ENCODE measurements at places on chromosomes 16 and 17. TPM values are rescaled to one million over a fixed set of nuclear protein-coding genes. Genes with fewer than 3 reads are reported as not detected.

CCDC200 gene
- 2.8 TPM for polyA plus RNA-seq

TIMM22 gene
- polyA plus RNA-seq = 25.3 TPM

RASL10B gene
- 7.1 TPM for polyA plus RNA-seq

GSDMA gene
- 0.21 TPM for polyA plus RNA-seq

KRTAP4-3 gene
- polyA plus RNA-seq = not detected
